ENCODE measurements at places on chromosomes 3 and 15. TPM values are rescaled to one million over a fixed set of nuclear protein-coding genes. Genes with fewer than 3 reads are reported as not detected.

Gene GCSAM
- 0.28 TPM for total RNA-seq

Gene TMEM40
- total RNA-seq, result not detected

DNA sequence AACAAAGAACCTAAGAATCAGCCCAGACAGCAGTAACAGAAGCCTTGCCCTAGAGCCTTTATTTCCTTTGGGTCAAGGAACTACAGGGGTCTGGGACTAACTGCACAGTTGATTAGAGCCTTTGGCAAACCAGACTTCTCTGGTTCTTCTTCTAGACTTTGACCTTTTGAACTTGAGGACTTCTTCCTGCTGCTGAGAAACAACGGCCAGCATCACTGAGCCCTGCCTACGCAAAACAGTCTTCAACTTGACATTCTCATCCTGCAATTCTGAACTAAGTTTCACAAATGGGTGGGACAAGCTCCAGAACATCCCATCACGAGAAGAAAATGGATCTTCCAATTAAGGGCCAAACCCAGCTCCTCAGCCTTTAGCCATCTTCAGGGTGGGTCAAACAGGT is 31.4 kb downstream of the CMTM6 start:
- H3K36me3 ChIP-seq, result no peaks in the 10 kb centered on the region
- no peak overlapping the region for H3K4me3 ChIP-seq
- peaks cover 4% of the 10 kb centered on the region for H3K4me1 ChIP-seq
- no peaks in the 10 kb centered on the region for H3K27me3 ChIP-seq
- no peak overlapping the region for H3K27ac ChIP-seq
- DNase-seq, result no peak

- no peak overlapping the region for H3K4me3 ChIP-seq
- H3K27me3 ChIP-seq, result no peaks in the 10 kb centered on the region
- no peak overlapping the region for H3K27ac ChIP-seq
- no peak for DNase-seq
Measured at GRCh38 chr3:52303811-52304210, 12.3 kb upstream of the DNAH1 start.

DNA sequence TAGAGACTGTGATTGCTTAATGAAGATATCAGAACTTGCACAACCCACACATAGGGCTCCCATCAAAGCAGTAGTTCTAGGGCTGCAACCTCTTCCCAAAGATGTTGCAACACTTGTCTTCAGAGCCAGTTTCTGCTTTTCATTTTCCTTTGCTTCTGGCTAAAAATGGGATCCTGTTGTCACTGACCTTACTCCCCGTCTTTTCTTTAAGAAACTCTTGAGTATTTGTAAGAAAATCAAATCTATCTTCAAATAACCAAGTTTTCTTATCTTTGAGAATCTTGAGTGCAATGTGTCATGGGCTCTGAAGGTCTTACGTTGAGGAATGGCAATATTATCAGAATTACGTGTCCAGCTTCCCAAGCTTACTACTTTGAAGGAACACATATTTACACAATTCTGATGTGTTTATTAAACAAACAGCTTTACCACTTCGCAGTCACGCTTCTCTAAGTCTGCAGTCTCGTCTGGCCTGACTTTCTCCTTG is 24.1 kb downstream of the CACNA1D start:
- DNase-seq, result no peak
- no peaks in the 10 kb centered on the region for H3K36me3 ChIP-seq
- no peak overlapping the region for H3K27ac ChIP-seq
- H3K4me3 ChIP-seq, result no peak overlapping the region
- no peaks in the 10 kb centered on the region for H3K27me3 ChIP-seq
- H3K4me1 ChIP-seq, result no peaks in the 10 kb centered on the region

GRCh38 chr3:62562017-62562416 is 188.7 kb upstream of the FEZF2 start:
- no peaks in the 10 kb centered on the region for H3K27me3 ChIP-seq
- H3K27ac ChIP-seq, result no peak overlapping the region
- no peaks in the 10 kb centered on the region for H3K36me3 ChIP-seq
- H3K4me3 ChIP-seq, result no peak overlapping the region
- no peak for DNase-seq

- no peaks in the 10 kb centered on the region for H3K36me3 ChIP-seq
- no peak for DNase-seq
- peaks cover 3% of the 10 kb centered on the region for H3K4me1 ChIP-seq
- no peaks in the 10 kb centered on the region for H3K27me3 ChIP-seq
- H3K27ac ChIP-seq, result no peak overlapping the region
Measured at GRCh38 chr15:99143655-99144610, 39.1 kb downstream of the SYNM start.

GRCh38 chr3:99620077-99620767 is 18.2 kb upstream of the COL8A1 start:
- H3K27me3 ChIP-seq, result no peaks in the 10 kb centered on the region
- no peaks in the 10 kb centered on the region for H3K4me1 ChIP-seq
- no peak overlapping the region for H3K27ac ChIP-seq
- H3K4me3 ChIP-seq, result no peak overlapping the region

DNA sequence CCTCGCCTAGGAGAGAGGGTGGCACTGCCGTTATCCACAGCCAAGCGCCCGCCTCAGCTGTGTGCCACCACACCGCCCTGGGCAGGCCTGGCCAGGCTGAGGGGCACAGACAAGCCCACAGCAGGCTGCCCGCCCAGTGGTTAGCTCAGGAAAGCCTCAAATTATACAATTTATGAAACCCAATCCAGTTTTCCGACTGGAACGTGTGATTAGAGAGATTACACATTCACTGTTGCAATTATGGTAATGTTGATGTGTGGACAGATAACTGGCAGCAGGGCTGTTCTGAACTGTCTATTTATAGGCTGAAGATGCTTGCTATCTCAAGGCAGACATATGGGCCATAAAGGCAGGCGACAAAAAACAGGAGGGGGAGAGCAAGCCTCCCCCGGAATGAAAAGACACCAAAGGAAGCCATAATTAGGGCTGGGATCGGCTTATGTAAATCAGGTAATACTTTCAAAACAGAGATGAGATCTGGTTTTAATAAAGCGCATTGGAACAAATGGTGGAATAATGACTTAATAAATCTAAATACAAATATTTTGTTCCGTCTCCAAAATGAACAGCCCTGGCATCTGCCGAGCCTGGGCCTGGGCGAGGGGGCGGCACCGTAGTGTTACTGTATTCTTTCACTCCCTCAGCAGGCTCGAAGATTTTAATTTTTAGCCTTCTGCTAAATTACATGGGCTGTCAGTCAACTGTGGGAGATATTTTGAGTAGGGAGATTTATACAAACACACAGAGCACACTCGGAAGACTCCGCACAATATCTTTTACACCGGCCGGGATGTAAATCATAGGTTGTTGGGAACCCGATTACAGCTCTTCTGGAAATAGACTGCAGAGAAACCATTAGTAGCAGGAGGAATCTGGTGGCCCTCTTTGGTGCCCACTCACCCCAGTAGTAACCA is 103.1 kb upstream of the TLE3 start:
- peaks cover 6% of the 10 kb centered on the region for H3K4me1 ChIP-seq
- no peaks in the 10 kb centered on the region for H3K27me3 ChIP-seq
- no peak for DNase-seq
- no peaks in the 10 kb centered on the region for H3K36me3 ChIP-seq
- H3K4me3 ChIP-seq, result no peak overlapping the region
- no peak overlapping the region for H3K27ac ChIP-seq
